ENCODE measurements at places on chromosomes 16 and 17. TPM values are rescaled to one million over a fixed set of nuclear protein-coding genes. Genes with fewer than 3 reads are reported as not detected.

Gene CLEC10A
- total RNA-seq: not detected

Gene KIF18B
- total RNA-seq: under 0.01 TPM

Gene NEUROD2
- not detected for total RNA-seq

Gene COL1A1
- 11.3 TPM for total RNA-seq

Gene FOXJ1
- total RNA-seq: not detected

Gene MFAP4
- total RNA-seq: not detected
